Stimulated activated CD4-positive, alpha-beta T cell treated with anti-CD3 and anti-CD28 coated beads, Interleukin-15, amount 100 ng/mL, for 1 hour (primary cell): ENCODE measurements at places on chromosomes 3 and 15.

DNA sequence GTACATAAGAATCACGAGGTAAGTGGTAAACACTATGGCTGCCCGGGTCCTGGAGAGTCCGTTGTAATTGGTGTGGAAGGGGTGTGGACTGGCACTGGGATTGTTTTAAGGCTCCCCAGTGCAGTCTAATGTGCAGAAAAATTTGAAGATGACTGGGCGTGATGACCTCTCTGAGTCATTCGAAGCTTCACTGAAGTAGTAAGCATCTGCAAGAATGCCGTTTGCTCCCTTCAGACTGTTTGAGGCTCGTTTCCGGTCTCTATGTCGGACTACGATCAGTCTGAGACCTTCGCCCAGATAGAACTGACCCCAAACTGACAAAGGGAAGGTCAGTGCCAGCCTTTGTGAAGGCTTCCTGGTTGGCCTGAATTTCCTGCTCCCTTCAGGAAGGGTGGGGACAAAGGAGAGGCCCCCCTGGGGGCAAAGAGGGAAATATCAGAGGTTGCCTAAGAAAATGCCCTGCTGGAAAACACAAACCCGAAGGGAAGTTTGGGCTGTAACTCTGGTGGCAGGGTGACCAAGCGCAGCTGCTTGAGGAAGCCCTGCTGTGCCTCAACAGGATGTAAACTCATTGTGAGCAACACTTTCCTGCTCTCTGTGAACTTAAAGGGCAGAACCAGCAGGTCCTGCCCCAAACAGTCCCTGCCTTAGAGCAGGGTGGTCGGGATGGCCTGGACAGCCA, 34.6 kb downstream of the BTD start:
- DNase-seq = no peak

DNA sequence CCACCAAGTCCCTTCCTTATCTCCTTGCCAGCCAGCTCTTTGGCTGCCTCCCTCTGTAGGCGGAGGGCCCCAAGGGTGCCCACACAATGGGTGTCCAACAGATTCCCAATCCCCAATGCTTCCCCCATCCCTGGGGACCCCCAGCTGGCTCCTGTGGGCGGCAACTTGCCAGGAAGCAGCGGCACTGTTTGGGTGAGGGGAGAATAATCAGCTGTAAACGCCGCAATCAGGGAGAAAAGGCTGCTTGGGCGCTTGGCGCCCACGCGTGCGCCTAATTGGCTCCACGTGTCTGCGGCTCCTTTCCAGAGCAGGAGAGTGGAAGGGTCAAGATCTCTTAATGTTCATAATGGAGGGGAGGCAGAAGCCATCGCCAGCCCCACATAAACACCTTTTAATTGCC, 67.9 kb upstream of the TMEM115 start:
- DNase-seq = no peak

GRCh38 chr15:67216859-67217258, 37.6 kb downstream of the AAGAB start:
- DNase-seq = no peak

DNA sequence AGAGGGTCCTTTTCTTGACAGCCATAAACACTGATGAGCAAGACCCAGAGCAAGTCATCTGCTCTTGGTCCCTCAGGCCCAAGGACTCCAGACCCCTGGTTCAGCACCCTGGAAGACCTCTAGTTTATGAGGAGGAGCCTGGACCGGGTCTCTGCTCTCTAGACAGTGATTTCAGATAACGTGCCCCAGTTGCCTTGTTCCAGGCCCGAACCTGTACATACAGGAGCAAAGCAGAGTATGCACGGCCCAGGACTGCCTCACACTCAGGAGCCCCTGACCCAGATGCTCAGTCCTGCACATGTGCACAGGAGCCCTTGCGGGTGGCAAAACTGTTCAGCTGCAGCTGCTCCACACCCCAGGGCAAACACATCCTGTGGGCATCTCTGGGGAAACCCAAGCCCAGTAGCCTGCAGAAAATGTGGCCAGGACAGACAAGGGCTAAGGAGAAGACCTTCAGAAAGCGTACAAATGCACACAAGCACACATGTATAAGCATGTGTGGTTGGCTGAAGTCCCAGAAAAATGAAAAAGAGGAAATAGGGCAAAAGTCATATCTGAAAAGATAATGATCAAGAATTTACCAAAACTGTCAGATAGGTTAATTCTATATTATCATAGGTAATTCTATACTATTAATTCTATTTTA, 59.9 kb upstream of the CORO2B start:
- no peak for DNase-seq

DNA sequence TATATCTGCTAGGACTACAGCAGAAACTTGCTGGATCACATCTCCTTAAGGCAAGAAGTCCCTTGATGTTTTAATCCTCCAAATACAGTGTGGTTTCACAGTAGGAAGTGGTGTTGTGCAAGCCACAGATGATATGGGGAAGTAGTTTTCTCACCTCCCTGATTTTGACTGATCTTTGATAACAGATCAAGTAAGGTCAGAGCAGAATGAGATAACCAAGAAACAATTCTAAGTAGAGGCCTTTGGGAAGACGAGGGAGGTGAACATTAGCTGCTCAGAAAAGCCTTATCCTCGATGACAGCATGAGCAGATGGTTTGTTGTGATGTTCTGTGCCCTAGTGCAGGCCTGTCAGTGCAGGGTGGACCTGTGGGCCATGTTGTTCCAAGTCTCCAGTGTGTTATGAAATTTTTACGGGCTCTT, 61.3 kb downstream of the RIOX2 start:
- DNase-seq = no peak

GRCh38 chr3:8970971-8971589, 7.8 kb upstream of the RAD18 start:
- peak; percentile 40 for DNase-seq

DNA sequence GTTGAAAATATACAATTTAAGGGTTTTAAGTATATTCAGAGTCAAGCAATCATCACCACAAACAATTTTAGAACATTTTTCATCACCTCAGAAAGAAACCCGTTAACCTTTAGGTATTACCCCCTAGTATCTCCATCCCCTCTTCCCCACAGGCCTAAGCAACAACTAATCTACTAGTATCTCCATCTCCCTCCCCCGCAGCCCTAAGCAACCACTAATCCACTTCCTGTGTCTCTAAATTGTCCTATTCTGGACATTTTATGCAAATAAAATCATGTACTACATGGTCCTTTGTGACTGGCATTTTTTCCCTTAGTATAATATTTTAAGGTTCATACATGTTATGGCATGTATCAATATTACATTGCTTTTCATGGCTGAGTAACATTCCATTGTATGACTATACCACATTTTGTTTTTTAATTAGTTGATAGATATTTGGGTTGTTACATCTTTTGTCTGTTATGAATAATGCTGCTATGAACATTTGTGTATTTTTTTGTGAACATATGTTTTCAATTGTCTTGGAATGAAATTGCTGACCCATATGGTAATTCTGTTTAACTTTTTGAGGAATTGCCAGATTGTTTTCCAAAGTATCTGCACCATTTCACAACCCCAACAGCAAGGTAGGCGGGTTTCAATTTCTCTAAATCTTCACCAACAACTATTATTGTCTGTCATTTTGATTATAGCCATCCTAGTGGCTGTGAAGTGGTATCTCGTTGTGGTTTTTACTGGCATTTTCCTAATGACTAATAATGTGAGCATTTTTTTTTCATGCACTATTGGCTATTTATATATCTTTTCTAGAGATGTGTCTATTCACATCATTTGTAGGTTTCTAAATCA, 215.6 kb upstream of the CD96 start:
- no peak for DNase-seq

- DNase-seq = no peak
Observed at GRCh38 chr3:138197058-138197457, 10.0 kb downstream of the ARMC8 start.
